ENCODE measurements at places on chromosomes 2 and 18. TPM values are rescaled to one million over a fixed set of nuclear protein-coding genes. Genes with fewer than 3 reads are reported as not detected.

Gene ZNF532
- total RNA-seq, result 52.2 TPM

Gene TTN
- total RNA-seq, result 0.52 TPM

Gene SALL3
- total RNA-seq, result not detected

Gene GALNT5
- total RNA-seq, result 28.8 TPM

Gene TUBA3E
- not detected for total RNA-seq

Gene CNGA3
- total RNA-seq, result not detected

Gene FBXO41
- 2.2 TPM for total RNA-seq

Gene ASPRV1
- 0.15 TPM for total RNA-seq

All from M059J (cell line).